ENCODE measurements at places on chromosomes 4 and X.
A peak's percentile ranks its signal among the peaks of the same experiment; 100 is the strongest.

- peak; percentile 53 for DNase-seq
- peaks cover 20% of the 10 kb centered on the region for H3K4me1 ChIP-seq
- H3K36me3 ChIP-seq, result no peaks in the 10 kb centered on the region
These were observed 1.4 kb downstream of the MAMLD1 start for GRCh38 chrX:150364347-150365050.

DNA sequence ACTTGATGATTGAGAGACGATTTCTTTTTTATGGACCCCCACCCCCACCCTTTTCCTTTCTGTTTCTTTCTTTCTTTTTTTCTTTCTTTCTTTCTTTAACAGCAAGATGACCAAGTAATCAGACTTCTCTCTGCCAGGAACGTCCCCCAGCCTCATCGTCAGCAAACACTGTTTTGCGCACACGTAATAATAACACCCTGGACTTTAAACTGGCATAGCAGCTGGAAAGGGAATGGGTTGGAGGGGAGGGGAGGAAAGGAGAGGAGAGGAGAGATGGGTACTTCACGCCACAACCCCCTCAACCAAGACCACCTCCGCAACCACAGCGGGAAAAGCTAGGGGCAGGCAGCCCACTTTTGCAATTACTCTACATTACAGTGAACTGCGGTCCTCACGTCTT is 1.1 kb downstream of the GABRA2 start:
- no peak overlapping the region for H3K4me3 ChIP-seq
- H3K27ac ChIP-seq, result no peak overlapping the region
- DNase-seq, result no peak
- H3K27me3 ChIP-seq, result peaks cover 31% of the 10 kb centered on the region
- peaks cover 2% of the 10 kb centered on the region for H3K36me3 ChIP-seq

DNA sequence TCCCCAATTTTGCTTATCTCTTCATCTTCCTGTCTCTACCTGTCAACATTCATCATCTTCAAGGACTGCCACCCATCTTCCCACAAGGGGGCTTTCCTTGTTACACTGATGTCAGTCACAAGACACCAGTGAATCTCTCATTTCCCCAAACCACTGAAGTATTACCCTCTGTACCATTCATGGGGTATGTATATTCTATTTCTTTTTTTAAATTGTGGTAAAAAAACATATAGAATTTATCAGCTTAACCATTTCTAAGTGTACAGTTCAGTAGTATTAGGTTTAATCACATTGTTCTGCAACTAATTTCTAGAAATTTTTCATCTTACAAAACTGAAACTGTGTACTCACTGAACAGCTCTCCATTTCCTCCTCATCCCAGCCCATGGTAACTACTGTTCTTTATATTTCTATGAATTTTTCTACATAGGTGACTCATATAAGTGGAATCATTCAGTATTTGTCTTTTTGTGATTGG is 98.6 kb downstream of the LARP7 start:
- peaks cover 15% of the 10 kb centered on the region for H3K4me1 ChIP-seq
- H3K36me3 ChIP-seq, result no peaks in the 10 kb centered on the region
- no peak for DNase-seq

- no peak overlapping the region for H3K4me3 ChIP-seq
- peaks cover 2% of the 10 kb centered on the region for H3K27me3 ChIP-seq
- no peaks in the 10 kb centered on the region for H3K36me3 ChIP-seq
- no peak overlapping the region for H3K27ac ChIP-seq
- H3K4me1 ChIP-seq, result no peaks in the 10 kb centered on the region
These were observed 109.1 kb downstream of the PHEX start for GRCh38 chrX:22141047-22141730.

GRCh38 chr4:59630922-59631321 is 1569.2 kb upstream of the ADGRL3 start:
- no peaks in the 10 kb centered on the region for H3K4me1 ChIP-seq
- H3K27ac ChIP-seq, result no peak overlapping the region
- no peaks in the 10 kb centered on the region for H3K36me3 ChIP-seq
- no peaks in the 10 kb centered on the region for H3K27me3 ChIP-seq
- no peak for DNase-seq
- no peak overlapping the region for H3K4me3 ChIP-seq

DNA sequence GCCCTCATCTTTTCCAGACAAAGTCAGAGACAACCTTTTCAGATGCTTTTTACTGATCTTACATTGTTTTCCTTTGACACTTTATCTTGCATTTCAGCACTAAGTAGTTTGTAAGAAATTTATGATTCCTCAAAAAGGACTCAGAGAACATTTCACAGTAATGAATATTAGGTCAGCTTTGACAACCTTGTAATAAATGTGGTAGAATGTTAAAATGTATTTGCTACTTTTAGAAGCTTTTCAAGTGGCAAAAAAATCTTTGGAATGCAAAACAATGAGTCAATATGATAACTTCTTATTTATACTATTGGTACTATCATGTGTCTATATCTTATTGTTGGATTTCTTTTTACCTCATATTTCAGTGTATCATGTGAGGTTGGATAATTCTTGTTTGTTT is 146.2 kb upstream of the FAT4 start:
- no peaks in the 10 kb centered on the region for H3K27me3 ChIP-seq
- H3K27ac ChIP-seq, result no peak overlapping the region
- H3K4me3 ChIP-seq, result no peak overlapping the region
- no peaks in the 10 kb centered on the region for H3K4me1 ChIP-seq
- no peaks in the 10 kb centered on the region for H3K36me3 ChIP-seq

DNA sequence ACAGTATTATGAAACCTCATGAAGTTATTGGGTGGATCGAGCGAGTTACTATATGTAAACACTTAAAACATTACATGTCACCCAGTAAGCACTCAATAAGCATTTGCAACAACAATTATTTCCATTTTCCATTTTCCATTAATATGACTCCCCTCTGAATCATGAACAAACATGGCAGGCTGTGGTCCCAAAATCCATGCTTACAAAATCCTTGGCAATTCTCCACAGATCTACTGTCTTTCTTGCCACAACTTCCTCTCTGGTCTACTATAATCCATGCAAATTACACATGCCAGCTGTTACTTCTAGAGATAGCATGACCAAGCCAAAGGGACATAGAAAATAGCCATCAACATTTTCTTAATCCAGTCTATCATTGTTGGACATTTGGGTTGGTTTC is 22.0 kb downstream of the ASB11 start:
- no peaks in the 10 kb centered on the region for H3K27me3 ChIP-seq
- peaks cover 2% of the 10 kb centered on the region for H3K4me1 ChIP-seq
- no peaks in the 10 kb centered on the region for H3K36me3 ChIP-seq
- no peak overlapping the region for H3K27ac ChIP-seq
- no peak overlapping the region for H3K4me3 ChIP-seq
- DNase-seq, result no peak
